ENCODE measurements at places on chromosomes 7 and 10.

DNA sequence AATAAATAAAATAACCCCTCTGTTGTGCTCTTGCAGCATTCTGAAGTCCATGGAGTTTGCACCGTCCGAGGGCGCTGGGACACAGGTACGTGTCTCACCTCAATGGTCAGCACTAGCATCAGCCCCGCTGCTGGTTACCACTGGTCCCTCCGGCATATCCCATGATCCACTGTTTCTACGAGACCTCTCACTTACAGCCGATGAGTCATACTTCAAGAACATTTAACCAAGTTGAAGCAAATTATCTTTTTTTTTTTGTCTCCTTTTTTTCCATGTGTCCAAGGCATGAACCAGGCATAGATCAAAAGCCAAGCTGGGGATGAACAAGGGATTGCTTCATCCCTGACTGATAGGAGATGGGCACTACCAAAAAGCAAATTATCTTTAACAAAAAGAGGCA is 92.9 kb upstream of the SH2B2 start:
- no peak for DNase-seq

GRCh38 chr10:21078410-21079329 is 181.6 kb upstream of the NEBL start:
- peak; percentile 65 for DNase-seq

GRCh38 chr7:2163600-2164555 is 68.9 kb downstream of the MAD1L1 start:
- no peak for DNase-seq

DNA sequence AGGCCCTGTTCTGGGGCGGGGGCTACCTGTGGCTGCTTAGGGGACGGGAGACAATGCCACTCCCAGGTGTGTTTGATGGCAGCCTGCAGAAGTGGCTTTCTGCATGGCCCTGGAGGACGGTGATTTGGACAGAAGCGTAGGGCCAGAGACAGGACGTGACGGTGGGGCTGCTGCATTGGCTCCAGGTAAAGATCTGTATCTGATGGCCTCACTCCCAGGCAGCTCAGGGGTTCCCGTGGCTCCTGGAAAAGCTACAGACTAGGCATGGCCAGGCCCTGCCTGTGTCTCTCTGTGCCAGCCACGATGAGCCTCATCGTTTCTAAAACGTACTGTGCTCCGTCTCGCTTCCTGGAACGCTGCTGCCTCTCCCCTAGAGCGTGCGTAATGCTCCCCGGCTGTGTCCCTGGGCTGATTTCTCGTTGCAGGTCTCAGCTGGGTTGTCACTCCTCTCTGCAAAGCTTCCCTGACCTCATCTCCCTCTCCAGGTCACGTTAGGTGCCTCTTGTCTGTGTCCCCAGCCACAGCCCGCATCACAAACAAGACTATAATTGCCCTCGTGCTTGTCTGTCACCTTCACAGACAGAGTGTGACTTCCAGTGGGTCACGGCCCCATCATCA is 12.6 kb downstream of the GTF2IRD1 start:
- DNase-seq, result peak; percentile 46

DNA sequence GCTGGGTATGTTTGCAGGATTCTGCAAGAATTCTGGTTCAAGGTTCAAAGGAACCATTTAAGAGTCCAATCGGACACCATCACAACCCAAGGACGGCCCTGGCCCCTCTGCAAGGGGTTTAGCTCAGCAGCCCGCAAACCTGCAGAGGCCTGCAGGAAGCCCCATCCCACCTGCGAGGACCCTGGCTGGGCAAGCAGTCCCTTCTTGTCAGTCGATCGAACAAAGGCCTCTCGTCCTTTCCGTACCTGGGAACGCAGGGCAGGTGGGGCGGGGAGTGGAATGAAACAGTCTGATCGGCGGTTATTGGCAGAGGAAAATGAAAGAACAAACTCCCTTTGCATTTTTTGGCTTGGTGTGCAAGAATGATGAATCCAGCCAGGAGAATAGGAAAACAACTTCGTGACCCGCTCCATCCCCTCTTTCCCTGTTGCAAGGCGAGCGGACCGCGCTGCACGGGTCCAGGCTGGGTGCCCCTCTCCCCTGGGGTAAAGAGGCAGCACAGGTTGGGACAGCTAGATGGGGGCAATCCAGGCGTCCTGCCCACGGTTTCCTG is 73.7 kb downstream of the INSIG1 start:
- no peak for DNase-seq

DNA sequence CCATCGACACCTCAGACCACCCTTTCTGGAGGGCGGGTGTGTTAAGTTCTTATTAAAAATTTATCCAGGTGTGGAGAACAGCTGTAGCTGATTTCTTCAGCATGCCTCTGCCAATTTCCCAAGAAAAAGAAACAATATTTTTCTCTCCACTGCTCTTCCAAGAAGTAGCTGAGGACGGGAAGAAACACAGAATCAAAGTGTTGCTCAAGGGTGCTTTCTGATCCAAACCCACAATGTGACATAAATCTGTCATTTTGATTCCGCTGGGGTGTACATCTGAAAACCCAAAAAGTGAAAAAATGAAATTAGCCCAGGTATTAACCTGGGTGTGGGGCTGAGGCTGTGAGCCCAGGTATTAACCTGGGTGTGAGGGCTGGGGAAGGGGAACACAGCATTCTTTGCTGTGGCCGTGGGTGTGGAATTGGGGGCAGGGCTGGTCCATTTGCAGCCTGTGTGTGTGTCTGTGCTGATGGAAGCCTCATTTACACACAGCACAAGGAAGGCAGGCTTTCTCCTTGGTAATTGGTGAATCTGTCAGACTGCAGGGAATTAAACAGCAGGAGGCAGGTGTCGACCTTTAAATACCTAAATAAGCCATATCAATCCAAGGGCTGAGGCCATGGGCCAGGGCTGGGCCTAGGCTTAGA is 48.4 kb upstream of the CCDC3 start:
- DNase-seq, result no peak

GRCh38 chr10:93149761-93150160 is 76.1 kb downstream of the CYP26A1 start:
- no peak for DNase-seq

DNA sequence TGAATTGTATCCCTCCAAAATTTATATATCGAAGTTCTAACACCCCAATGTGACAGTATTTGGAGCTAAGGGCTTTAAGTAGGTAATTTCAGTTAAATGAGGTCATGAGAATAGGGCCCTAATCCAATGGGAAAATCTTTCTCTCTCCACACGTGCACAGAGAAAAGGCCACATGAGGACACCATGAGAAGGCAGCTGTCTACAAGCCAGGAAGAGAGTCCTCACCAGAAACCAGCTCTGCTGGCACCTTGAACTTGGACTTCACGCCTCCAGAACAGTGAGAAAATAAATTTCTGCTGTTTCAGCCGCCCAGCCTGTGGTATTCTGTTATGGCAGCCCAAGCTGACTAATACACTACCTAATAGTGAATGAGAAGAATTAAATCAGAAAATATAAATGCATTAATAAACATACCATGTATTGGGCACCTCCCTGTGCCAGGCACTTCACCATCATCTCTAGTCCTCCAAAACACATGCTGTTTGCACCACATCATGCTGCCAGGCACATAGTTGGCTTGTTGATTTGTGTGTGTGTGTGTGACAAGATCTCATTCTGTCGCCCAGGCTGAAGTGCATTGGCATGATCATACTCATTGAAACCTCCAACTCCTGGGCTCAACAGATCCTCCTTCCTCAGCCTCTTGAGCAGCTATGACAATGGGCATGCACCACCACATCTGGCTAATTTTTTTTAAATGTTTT is 9.1 kb upstream of the TOMM7 start:
- peak; percentile 61 for DNase-seq

DNA sequence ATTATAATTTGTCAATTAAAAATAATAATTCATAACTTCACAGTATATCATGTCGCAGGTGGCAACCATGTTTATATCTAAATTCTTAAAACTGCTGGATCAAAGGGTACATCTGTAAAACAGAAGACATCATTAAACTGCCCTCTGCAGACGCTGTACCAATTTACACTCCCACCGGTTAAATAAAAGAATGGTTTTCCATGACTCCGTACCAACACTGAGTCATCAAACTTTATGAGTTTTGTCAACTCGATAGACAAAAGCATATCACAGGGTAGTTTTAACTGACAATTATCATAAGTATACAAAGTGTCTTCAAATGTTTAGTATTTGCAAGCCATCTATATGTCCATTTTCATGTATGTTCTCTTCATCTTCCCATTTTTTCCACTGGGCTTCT is 5.7 kb upstream of the GSTK1 start:
- DNase-seq, result no peak

- DNase-seq, result no peak
These were observed 103.0 kb downstream of the JCAD start for GRCh38 chr10:29956335-29956924.

DNA sequence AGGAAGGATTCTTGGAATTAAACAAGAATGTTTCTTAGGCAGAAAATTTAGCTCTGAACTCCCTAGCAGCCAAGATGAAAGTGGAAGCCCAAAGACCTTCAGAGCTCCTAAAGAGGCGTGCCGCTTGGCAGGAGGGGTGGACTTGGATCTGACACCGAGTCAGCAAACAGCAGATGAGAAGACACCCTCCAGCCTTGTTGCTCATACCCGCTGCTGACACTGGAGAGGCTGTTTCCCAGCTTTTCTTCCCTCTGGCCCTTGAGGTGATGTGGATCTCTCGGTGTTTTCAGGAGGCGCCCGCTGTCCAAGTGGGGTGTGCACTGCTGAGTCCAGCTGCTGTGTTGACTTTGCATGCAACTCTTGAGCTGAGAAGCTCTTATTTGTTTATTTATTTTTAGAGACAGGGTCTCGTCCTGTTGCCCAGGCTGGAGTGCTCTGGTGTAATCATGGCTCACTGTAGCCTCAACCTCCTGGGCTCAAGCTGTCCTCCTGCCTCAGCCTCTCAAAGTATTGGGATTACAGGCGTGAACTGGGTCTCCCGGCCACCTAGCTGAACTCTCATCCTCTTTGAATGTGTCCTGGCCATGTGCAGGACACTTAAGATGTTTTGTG is 21.5 kb downstream of the SLC18A2 start:
- DNase-seq, result no peak

DNA sequence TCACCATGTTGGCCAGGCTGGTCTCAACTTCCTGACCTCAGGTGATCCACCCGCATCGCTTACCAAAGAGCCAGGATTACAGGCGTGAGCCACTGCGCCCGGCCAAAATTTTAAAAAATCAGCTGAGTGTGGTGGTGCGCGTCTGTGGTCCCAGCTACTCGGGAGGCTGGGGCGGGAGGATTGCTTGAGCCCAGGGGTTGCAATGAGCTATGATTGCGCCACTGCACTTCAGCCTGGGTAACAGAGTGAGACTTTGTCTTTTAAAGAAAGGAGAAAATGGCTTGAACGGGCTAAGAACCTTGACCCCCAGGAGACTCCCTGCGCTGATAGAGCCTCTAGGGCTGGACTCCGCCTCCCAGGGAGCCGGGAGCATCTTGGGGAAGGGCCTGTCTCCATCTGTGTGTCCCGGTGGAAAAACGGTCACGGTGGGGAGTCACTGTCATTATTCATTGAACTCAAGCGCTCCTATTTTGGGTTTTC is 760 bp upstream of the KCTD7 start:
- DNase-seq, result no peak

DNA sequence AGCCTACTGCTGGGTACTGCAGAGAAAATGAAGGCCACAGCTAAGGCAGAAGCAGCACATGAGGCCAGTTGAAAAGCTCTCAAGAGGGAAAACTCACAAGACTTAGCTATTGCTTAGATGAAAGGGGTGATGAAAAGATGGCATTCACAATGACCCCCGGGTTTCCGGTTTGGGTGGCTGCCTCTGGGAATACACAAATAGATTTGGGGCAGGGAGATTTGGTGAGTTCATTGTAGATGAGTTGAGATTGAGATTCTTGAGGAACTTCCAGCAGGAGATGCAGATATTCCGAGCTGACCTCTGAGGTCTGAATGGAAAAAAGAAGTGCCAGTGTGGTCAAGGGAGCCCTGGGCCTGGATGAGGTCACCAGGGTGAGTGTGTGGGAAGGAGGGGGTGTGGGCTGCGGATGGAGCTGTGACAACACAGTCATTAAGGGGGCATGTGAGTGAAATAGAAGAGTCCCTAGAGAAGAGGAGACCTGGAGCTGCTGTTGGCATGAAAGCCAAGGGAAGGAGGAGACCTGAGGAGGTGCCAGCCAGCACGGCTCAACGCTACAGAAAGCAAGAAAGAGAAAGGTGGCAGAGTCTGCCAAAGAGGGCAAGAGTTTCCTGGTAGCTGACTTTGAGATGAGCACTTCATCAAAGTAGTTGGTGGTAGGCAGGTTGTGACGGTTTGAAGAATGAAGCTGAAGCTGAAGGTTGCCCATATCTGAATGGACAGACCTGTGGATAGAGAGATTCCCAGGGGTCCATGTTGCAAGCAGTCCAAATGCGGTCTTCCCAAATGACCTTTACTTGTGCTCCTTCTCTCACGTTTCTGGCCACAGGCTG is 43.7 kb downstream of the HIF1AN start:
- no peak for DNase-seq

- DNase-seq, result peak; percentile 93
These were observed 16.2 kb downstream of the HSPB1 start for GRCh38 chr7:76318488-76319353.

DNA sequence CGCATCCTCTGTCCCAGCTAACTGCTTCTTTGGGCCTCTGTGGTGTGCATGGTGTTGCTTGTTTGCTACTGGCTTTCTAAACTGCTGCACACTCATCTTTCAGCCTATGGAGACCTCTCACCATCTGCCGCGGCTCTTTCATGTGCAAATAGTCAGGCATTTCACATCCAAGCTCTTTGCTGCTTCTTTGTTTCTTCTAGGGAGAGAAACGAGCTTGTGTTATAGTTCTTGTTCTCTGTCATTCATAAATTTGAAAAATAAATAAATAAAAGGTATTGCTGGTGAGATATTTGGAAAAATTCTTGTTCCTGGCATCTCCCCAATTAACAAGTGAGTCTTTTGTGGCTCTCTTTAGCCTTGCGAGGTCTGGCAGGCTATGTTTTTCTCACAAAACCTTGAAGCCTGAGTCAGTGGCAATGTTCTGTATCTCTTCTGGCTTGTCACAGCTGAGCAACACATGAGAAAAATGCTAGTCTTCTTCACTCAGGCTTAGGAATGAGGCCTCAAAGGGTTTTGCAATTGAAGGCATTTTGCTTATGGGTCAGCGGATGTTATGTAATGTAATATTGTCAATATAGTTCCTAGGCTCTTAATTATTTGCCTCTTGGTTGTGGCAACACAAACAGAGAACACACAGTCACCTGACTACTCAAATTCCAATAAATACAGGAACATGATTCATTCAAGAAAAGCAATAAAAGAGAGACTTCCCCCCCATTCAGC is 274.0 kb downstream of the FRMD4A start:
- DNase-seq, result peak; percentile 24

DNA sequence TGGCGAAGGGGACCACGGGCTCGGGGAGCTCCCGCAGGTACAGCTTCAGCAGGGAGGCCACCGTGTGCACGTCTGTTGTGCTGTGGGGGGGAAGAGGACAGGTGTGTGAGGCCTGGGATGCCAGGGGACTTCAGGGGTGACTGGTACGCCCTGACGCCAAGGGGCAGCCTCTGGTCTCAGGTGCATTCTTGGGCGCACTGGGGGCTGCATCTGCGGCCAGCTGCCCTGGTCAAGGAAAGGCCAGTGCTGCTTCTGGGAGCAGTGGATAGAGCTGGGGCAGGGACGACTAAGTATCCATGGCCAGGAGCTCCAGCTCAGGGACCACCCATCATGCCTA is 148.5 kb downstream of the MAPK8 start:
- DNase-seq, result no peak

- DNase-seq, result no peak
These were observed 138.0 kb downstream of the LHPP start for GRCh38 chr10:124599588-124600050.

- no peak for DNase-seq
These were observed 146.6 kb upstream of the PDE1C start for GRCh38 chr7:32216759-32217158.

All from body of pancreas (tissue), 4 donors.